ENCODE measurements at places on chromosomes 2 and 18. TPM values are rescaled to one million over a fixed set of nuclear protein-coding genes. Genes with fewer than 3 reads are reported as not detected.

The EIF2AK3 gene
- total RNA-seq, result 24.0 TPM

The ZNF2 gene
- 8.4 TPM for total RNA-seq

The LOXHD1 gene
- 1.6 TPM for total RNA-seq

The FKBP1B gene
- 1.6 TPM for total RNA-seq

The MREG gene
- 0.52 TPM for total RNA-seq

The MROH2A gene
- total RNA-seq, result not detected

The CCDC102B gene
- 21.9 TPM for total RNA-seq

The PRKRA gene
- total RNA-seq, result 40.7 TPM

The CNNM4 gene
- total RNA-seq, result 6.3 TPM

The SLC25A52 gene
- not detected for total RNA-seq

The HDLBP gene
- 473 TPM for total RNA-seq

The WNT10A gene
- total RNA-seq, result not detected

The AP1S3 gene
- total RNA-seq, result 1.0 TPM

The TXNDC2 gene
- total RNA-seq, result not detected

The CMPK2 gene
- 4.2 TPM for total RNA-seq

The FAM136A gene
- total RNA-seq, result 35.5 TPM

The NT5C1B gene
- not detected for total RNA-seq

The LHCGR gene
- total RNA-seq, result 4.2 TPM

The PLGLB1 gene
- total RNA-seq, result 2.1 TPM

The POTEI gene
- under 0.01 TPM for total RNA-seq

The DSG1 gene
- not detected for total RNA-seq

The FSHR gene
- total RNA-seq, result 0.52 TPM

The PRSS56 gene
- total RNA-seq, result 1.0 TPM

The LYG2 gene
- total RNA-seq, result not detected

The PROKR1 gene
- 0.52 TPM for total RNA-seq

The FBXO48 gene
- under 0.01 TPM for total RNA-seq

Data from skeletal muscle tissue (tissue), 5 donors.